ENCODE measurements at places on chromosomes 4 and X.

DNA sequence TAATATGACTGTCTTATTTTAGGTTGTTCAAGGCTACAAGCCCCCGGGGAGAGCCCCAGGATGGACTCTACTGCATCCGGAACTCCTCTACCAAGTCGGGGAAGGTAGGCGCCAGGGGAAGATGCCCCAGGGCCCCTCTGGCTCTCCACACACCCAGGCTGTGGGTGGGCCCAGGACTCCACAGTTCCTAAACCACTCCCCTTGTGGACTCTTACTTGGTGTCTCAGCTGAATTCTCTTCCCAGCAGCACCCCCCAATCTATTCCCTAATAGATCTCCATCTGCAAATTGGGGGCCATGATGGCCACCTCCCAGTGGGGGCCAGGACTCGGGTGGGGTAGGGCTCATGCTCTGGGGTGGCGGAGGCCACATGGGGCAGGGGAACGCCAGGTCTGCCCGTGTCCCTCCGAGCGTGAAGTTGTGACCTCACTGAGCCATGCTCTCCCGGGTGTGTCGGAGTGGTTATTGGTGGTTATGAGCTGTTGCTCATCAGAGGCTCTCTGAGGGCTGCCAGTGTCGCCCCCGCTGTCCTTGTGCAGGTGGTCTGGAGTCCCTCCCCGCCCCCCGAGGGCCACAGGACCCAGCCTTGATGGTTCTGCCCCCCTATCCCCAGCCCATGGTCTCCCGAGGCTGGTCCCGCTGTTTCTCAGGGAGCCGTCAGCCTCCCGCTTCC lies 11.2 kb upstream of the ADD1 start:
- no peak for DNase-seq

DNA sequence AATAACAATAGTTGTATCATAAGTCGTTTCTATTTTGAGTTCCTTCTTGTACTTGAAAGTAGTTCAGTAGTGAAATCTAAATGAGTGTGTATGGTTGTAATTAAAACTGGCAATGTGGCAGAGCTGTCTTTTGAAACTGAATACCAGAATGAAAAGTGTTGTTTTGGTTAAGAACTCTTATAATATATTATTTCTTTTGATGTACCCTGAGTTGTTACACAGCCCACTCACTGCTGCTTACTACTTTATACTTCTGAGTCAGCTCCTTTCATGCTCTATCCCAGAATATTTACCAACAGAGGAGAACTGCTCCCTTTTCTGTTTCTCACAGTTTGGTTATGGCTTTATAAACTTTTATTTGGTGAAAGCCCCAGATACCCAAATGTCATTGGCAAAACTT lies 28.8 kb downstream of the FAM199X start:
- DNase-seq, result no peak

GRCh38 chr4:73172161-73172560 lies 86.4 kb downstream of the ANKRD17 start:
- DNase-seq, result peak; percentile 62

DNA sequence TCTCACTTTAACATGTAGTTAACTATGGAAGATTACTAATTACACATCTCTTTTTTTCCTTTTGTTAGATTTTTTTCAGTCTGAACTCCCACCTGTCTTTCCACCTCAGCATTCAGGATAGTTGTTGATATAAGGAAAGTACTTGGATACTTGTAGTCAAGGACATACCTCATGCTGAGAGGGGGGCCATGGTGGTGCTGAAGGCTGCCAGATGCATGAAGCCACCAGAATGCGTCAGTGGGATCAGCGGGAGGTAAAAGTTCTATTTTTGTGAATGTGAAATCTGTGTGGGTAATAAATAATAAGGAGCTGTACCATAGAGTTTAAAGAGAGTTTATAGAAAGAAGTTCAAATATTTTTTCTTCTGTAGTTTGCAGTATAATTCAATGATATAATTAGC lies 13.1 kb upstream of the NDST4 start:
- peak; percentile 63 for DNase-seq

- DNase-seq, result no peak
Observed at GRCh38 chrX:140104760-140105159, 139.4 kb upstream of the CXorf66 start.

- DNase-seq, result no peak
Observed at GRCh38 chrX:69365755-69366154, 138.4 kb upstream of the NALF2 start.

DNA sequence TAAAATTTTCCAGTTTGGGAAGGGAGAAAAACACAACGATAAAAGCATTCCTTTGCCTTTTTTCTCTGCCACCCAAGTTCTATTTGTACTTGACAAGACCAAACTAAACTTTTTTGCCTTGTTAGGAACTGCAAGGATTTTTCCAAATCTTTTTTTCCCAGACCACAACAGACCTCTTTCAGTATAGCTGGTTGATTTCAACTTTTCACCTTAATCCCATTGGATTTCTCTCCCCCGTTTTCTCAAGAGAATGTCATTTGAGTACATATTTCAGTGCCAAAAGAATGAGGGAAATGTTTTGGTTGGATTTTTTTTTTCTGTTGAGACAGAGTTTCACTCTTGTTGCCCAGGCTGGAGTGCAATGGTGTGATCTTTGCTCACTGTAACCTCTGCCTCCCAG lies 18.5 kb upstream of the SGMS2 start:
- DNase-seq, result no peak

GRCh38 chr4:92529510-92529909 lies 225.7 kb downstream of the GRID2 start:
- no peak for DNase-seq

DNA sequence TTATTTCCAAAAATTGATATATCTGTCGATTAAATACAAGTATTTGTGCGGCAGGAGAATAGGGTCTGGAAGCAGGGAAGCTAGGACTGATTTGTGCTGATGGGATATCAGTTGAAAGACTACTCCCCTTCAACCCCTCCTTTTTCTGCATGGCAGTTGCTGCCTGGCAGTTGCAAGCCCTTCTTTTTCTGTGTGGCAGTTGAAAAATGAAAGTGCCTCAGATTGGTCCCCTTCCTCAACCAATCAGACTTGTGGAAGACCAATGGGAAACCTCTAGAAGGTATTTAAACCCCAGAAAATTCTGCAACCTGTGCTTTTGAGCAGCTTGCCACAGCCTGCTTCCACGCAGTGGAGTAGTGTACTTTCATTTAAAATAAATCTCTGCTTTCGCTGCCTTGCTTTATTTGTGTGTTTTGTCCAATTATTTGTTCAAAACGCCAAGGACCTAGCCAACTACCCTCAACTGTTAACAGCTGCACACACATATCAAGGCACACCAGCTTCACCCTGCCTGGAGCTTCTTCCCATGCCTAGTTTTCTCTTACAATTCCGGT lies 1.5 kb upstream of the TMA16 start:
- DNase-seq, result peak; percentile 24

GRCh38 chr4:137421796-137422195 lies 110.5 kb downstream of the PCDH18 start:
- peak; percentile 49 for DNase-seq

GRCh38 chr4:74267998-74268606 lies 40.2 kb upstream of the EPGN start:
- DNase-seq, result peak; percentile 79

- no peak for DNase-seq
Observed at GRCh38 chr4:8349664-8350236, 80.2 kb downstream of the HTRA3 start.

GRCh38 chr4:114597410-114598115 lies 1.0 kb upstream of the UGT8 start:
- no peak for DNase-seq

DNA sequence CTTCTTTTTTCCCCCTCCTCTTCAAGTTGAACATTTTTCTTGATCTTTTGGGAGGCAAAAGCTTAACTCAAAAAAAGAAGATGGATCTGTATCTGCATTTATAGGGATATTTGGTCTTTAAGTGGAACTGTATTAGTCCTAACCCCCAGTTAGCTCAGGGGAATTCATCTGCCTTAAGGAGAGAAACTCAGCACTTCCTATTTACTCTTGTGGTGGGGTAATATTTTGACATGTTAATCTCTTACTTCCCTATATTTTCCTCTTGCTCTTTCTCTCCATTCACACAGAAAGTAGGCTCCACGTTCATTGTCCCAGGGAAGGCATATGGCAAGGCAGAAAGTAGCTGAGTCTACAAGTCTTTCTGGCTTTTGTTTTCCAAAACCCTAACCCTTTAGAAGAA lies 5.3 kb downstream of the LRRC66 start:
- no peak for DNase-seq

DNA sequence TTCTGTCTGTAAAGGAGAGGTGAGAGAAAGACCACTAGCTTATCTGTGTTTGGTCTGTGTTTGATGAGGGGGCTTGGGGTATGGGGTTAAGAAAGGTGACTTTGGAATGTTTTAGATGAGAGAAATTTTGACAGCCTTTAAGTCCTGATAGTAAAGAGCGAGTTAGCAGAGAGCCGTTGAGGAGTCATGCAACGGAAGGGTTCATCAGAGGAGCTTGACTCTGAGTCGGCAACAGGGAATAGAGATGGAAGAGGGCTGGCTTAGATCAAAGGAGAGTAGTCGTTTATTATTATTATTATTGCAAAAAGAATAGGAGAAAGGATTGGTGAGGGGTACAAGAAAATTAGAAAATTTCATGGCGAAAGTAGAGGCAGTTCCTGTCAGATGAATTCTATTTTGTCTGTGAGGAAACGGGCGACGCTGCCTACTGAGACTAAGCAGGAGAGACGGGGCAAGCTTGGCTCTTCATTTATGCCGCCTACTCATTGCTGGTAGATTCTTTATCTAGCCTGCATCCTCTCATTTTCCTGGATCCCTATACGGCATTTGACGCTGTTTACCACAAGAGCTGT lies 473 bp upstream of the VAMP7 start:
- peak; percentile 18 for DNase-seq

DNA sequence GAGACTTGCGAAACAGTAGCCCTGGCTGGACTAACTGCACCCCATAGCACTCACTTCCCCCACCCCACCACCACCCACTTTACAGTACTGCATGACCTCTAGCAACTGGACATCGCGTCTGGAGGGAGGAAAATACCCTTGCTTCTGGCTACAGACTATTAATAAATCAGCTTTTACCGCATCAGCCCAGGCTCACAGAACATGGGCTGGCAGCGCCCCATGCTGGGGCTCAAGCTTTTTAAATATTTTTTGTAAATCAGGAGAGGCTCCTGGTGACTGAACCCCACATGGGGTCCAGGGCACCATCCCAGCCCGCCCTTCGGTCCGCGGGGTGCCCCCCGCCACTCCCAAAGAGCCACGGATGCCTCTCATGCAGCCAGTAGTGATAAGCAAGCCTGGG lies 2.7 kb downstream of the HS6ST2 start:
- DNase-seq, result no peak

- no peak for DNase-seq
Observed at GRCh38 chr4:1415681-1415981, 9.4 kb upstream of the NKX1-1 start.

GRCh38 chr4:81647388-81647787 lies 175.7 kb upstream of the RASGEF1B start:
- no peak for DNase-seq

DNA sequence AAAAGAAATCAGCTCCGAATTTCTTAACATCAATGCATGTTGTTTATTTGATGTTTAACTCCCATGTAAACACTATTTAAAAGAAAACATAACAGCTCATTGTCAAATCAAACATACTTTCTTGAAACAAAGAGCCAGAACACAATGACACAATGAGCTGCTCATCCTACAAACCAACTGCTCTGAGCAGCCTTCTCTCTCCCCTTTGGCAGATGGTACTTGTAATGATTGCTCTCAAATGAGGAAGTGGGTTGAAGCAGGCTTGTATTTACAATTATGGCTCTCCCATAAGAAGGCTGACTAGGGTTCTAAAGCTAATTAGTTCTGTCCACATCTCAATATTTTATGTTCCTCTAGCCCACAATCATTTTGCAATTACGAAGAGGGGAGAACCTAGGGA lies 637.8 kb upstream of the ADGRL3 start:
- no peak for DNase-seq

DNA sequence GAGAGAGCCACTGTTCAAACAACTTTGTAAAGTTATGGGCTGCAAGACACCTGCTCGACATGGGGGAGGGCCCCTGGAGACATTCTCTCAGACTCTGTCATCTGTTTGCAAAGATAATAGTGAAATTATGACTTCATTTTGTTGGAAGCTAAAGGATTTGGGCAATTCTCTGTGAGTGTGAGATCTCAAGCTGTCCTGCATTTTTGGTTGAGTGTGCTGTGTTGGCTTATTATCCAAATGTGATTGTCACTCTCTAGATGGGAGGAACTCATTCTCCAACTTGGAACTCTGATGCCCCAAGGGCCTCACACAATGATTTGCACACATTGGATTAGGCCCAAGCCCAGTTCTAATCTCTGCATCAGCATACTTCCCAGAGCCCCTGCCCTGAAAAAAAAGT lies 63.7 kb downstream of the STK32B start:
- no peak for DNase-seq

DNA sequence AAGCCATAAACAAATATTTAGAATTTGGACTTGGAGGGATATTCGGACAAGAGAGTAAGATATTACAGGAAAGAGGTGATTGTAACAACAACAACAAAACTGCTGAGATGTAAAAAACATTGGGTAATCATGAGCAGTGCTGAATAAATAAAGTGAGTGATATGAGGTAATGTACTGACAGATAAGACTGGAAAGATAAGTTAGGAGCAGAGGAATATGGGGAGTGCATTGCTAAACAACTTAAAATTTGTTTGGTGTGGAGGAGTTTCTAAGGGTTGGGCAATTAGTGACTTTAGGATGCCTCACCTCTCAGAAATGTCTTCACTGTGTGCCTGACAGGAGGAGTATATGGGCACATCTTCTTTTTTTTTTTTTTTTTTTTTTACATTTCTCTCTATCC lies 637.8 kb upstream of the GRIA3 start:
- no peak for DNase-seq

DNA sequence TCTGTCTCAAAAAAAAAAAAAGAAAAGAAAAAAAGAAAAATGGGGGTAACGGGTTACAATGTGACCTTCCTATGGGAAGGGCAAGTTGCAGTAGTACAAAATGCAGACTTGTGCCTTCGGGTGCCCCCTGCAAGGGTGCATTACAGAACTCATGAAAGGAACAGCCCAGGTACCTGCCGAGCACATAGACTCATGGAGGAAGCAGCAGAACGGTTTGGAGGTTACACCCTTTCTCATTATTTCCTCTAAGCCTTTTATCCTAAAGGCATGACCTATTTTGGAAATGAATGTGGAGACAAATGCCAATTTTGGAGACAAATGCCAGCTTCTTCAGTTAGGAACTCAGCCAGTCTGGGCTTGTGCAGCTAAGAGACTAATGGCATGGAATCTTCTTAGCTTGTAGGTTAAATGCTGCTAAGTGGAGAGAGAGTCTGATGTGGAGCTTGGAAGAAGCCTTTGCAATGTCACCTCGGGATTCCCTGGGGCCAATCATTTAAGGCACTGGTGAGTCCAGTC lies 44.1 kb upstream of the PRKX start:
- DNase-seq, result no peak

GRCh38 chr4:8067945-8068896 lies 90.4 kb downstream of the ABLIM2 start:
- no peak for DNase-seq

GRCh38 chrX:109344678-109345077 lies 137.2 kb downstream of the GUCY2F start:
- DNase-seq, result no peak
